CD8-positive, alpha-beta memory T cell (primary cell): ENCODE measurements at places on chromosomes 2 and 18. TPM values are rescaled to one million over a fixed set of nuclear protein-coding genes. Genes with fewer than 3 reads are reported as not detected.
A peak's percentile ranks its signal among the peaks of the same experiment; 100 is the strongest.

Gene GNLY
- 9.0 TPM for total RNA-seq

DNA sequence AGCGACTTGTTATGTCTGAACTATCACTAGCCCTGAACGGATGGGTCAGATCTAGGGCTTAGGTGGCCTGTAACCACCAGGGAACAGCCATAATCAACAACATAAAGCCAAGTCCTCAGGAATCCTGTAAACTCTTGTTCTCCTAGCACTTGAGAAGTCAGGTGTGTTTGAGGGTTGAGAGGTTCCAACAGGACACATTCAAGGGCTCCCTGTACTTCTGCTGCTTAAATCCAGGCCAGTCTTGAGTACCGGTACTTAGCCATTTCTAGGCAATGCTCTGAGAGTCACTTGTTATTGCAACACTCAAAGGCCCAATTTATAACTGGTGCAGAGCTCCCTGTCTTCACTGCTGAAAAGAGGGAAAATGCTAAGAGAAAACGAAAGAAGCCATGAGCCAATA, 21.6 kb upstream of the SLC40A1 start:
- no peak for DNase-seq

GRCh38 chr2:232352511-232353091, 25.9 kb upstream of the ALPP start:
- peak; percentile 16 for DNase-seq

Gene REG1B
- not detected for total RNA-seq

Gene GRB14
- total RNA-seq, result not detected

Gene ADD2
- total RNA-seq, result 1.2 TPM

DNA sequence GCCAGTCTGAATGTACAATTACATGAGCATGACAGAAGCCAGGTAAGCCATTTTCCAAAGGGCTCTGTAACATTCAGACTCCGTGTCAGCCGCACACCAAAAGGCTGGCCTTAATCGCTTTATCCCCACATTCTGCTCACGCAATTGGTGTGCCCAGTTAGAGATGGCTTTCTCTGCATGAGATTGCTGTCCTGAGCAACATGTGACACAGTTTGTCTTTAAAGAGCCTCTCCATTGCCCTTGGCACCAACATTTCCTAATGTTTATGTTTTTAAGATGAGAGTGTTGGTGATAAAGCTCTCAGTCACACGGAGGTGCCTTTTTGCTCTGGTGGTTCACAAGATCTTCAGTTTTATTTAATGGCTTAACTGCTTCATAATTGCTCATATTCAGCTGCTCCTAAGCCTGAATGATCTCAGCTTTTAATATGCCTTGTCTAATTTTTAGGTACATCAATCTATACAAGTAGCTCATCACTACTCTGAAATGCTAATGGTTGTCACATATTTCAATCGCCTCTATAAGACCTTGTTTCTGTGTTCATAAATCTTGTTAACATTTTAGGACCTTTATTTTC, 164.8 kb upstream of the ACVR2A start:
- no peak for DNase-seq

GRCh38 chr18:55465313-55465712, 122.7 kb downstream of the TCF4 start:
- DNase-seq, result no peak

DNA sequence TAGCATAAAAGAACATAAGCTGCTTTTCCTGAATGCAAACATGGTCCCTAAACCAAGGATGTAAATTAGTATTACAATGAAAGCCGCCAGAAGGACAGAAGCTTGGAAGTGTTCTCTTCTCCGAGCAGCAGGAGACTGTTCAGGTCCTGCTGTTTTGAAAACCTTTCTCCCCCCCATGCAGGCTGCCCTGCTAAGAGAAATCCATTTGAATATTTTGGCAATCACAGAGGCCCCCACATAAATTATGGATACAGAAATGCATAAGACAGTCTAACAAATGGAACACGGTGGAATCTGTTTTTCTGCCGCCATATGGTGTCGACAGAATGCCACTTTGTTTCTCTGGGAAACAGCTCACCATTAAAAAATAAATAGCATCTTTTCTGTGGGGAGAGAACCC, 600.4 kb upstream of the KLHL29 start:
- no peak for DNase-seq

GRCh38 chr18:51630706-51631105, 433.2 kb upstream of the MEX3C start:
- DNase-seq, result no peak

DNA sequence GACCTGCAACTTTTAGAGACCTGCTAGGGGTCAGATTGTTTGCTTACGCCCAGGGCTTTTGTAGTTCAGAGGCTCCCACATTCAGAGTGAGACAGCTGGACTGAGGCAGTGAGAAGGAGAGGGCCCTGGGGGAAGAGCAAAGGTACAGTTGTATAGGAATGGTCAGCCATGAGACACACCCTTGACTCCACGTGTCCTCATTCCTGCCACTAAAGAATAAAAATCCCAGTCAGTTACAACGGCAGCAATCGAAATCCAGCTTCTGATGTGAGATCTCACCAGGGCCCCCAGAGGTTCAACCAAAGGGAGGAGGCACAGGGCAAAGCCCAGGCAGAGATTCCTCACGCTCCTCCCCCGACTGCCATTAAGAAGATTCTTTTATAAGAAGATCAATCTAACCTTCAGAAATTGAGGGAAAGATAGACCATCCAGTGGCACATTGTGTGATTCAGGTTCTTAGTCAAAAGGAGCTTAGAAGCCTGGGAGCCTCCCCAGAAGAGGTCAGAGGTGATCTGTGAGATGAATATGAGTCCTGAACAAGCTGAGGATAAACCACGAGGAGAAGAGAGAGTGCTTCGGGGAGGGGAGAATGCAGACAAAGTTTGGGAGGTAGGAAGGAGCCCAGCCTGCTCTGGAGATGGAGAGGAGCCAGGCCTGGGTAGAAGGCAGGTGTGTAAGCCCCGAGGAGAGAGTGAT, 317.0 kb downstream of the CYP26B1 start:
- DNase-seq, result no peak

DNA sequence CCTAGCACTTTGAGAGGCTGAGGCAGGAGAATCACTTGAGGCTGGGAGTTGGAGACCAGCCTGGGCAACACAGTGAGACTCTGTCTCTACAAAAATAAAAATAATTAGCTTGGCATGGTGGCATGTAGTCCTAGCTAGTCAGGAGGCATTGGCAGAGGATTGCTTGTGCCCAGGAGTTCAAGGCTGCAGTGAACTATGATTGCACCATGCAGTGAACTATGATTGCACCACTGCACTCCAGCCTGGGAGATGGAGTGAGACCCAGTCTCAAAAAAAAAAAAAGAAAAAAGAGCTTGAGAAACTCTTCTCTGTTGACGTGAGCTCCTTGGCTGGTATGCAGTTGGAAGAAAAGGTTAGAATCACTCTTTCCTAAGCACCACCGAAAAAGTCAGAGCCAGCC, 125.1 kb upstream of the TNP1 start:
- no peak for DNase-seq
